PC-9 (cell line): ENCODE measurements at places on chromosomes 5 and 9. TPM values are rescaled to one million over a fixed set of nuclear protein-coding genes. Genes with fewer than 3 reads are reported as not detected.

DNA sequence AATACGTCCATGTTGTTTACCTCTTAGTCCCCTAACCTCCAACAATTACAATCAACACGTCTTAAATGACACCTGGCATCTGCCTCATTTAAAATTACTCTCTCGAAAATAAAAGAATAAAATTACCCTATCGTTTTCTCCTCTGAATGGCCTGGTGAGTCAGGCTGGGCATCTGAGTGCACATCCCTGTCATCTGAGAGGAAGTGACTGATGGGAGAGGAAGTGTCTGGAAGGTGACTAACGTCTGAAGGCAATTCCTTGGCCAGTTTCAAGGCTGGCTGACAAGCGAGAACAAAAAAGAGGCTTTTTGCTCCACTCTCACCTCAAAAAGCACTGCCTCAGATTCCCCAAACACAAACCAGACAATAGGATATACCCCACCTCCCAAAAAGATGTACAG, 57.7 kb downstream of the MAPKAP1 start:
- peak overlapping the region; percentile 85 for H3K27ac ChIP-seq
- H3K36me3 ChIP-seq = 0 out of 2 replicates have a peak, but pooled peaks cover 4% of the 10 kb centered on the region
- no peaks in the 10 kb centered on the region for H3K27me3 ChIP-seq
- no peak overlapping the region for H3K4me3 ChIP-seq
- DNase-seq = peak; percentile 74
- peaks cover 27% of the 10 kb centered on the region for H3K4me1 ChIP-seq

DNA sequence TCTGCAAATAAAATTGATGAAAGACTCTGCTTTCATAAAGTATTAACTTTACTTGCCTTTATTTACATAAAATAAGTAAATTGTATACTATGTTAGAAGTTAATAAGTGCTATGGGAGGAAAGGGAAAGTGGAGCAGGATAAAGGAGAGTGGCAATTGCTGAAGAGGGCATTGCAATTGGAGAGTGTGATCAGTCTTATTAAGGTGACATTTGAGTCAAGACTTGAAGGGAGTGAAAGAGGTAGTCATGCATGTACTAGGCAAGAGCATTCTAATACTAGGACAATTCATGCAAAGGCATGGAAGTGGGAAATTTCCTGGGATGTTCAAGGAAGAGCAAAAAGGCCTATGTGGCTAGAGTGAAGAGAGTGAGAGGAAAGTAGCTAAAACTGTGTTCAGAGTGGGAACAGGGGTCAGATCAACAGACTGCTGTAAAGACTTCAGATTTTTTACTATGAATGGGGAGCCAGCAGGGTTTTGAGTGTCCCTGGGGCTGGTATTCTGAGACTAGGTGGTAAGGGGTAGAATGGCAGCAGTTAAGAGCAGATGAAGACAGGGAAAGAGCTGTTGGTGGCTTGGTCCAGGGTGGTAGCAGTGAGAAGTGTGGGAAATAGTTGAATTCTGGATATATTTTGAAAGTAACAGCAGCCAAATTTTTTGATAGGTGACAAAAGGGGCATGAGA, 182.3 kb upstream of the RIOK2 start:
- H3K27ac ChIP-seq = no peak overlapping the region
- no peaks in the 10 kb centered on the region for H3K36me3 ChIP-seq
- no peak for DNase-seq
- no peaks in the 10 kb centered on the region for H3K4me1 ChIP-seq
- no peaks in the 10 kb centered on the region for H3K27me3 ChIP-seq

DNA sequence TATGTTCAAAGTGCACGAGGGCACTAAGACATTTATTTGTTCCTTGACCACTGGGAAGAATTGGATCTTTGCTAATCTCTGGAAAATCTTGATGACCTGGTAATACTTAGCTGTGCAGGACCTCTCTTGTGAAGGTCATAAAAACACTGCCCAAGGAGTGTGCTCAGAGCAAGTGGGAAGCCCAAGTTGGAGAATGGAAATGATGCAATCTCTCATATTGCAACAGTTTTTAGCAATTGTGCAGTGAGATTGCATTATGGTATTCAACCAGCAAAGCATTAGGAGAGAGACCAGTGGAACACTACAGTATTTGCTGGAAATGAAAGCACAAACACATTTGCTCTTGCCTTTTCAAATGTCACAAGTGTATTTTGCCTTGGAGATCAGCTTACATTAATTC, 34.5 kb downstream of the TXNDC8 start:
- H3K27me3 ChIP-seq = no peaks in the 10 kb centered on the region
- no peaks in the 10 kb centered on the region; the same call in 1 of the 2 replicates for H3K4me1 ChIP-seq
- DNase-seq = no peak
- no peak overlapping the region for H3K4me3 ChIP-seq
- no peaks in the 10 kb centered on the region for H3K36me3 ChIP-seq
- H3K27ac ChIP-seq = no peak overlapping the region; the same call in 1 of the 2 replicates

DNA sequence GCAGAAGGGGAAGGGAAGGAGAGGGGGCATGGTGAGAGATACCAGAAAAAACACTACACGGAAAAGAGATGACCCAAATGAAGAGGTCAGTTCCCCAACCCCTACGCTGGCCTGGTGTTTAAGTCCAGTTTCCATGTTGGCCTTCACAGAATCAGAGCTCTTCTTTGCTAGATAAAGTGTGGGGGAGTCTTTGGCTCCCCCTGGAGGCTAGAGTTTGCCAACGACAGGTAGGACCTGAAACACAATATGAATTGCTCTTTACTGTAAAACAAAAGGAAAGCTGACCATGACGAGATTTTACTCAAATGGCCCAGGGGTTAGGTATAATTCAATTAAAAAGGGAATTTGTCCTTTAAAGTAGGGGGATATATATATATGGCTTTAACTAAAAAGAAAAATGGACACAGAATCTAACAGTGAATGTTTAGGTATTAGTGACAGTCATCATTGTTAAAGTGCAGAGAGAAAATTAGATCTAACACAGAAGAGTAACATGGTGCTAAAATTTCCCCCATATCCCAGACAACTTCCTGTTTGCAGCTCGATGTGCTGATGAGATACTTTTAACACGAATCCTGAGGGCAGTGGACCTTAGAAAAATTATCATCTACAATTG, 92.0 kb downstream of the SV2C start:
- no peak overlapping the region for H3K27ac ChIP-seq
- no peak overlapping the region for H3K4me3 ChIP-seq
- H3K36me3 ChIP-seq = no peaks in the 10 kb centered on the region
- H3K27me3 ChIP-seq = no peaks in the 10 kb centered on the region

GRCh38 chr5:3365501-3366215, 230.0 kb upstream of the IRX1 start:
- no peaks in the 10 kb centered on the region for H3K36me3 ChIP-seq
- no peak for DNase-seq
- H3K27ac ChIP-seq = no peak overlapping the region
- H3K27me3 ChIP-seq = peaks cover 52% of the 10 kb centered on the region

GRCh38 chr5:107284822-107285525, 385.8 kb downstream of the EFNA5 start:
- DNase-seq = no peak
- H3K4me3 ChIP-seq = no peak overlapping the region
- H3K27ac ChIP-seq = no peak overlapping the region
- H3K4me1 ChIP-seq = no peaks in the 10 kb centered on the region
- H3K27me3 ChIP-seq = no peaks in the 10 kb centered on the region

- no peak overlapping the region for H3K4me3 ChIP-seq
- 0 out of 2 replicates have a peak, but pooled peaks cover 3% of the 10 kb centered on the region for H3K4me1 ChIP-seq
- H3K27ac ChIP-seq = no peak overlapping the region
- no peaks in the 10 kb centered on the region for H3K27me3 ChIP-seq
These were observed 39.5 kb upstream of the GLIS3 start for GRCh38 chr9:4339357-4339756.

GRCh38 chr9:74666625-74667316, 169.6 kb downstream of the RORB start:
- no peak overlapping the region for H3K4me3 ChIP-seq
- DNase-seq = no peak
- no peaks in the 10 kb centered on the region for H3K27me3 ChIP-seq
- H3K27ac ChIP-seq = no peak overlapping the region
- no peaks in the 10 kb centered on the region for H3K36me3 ChIP-seq

DNA sequence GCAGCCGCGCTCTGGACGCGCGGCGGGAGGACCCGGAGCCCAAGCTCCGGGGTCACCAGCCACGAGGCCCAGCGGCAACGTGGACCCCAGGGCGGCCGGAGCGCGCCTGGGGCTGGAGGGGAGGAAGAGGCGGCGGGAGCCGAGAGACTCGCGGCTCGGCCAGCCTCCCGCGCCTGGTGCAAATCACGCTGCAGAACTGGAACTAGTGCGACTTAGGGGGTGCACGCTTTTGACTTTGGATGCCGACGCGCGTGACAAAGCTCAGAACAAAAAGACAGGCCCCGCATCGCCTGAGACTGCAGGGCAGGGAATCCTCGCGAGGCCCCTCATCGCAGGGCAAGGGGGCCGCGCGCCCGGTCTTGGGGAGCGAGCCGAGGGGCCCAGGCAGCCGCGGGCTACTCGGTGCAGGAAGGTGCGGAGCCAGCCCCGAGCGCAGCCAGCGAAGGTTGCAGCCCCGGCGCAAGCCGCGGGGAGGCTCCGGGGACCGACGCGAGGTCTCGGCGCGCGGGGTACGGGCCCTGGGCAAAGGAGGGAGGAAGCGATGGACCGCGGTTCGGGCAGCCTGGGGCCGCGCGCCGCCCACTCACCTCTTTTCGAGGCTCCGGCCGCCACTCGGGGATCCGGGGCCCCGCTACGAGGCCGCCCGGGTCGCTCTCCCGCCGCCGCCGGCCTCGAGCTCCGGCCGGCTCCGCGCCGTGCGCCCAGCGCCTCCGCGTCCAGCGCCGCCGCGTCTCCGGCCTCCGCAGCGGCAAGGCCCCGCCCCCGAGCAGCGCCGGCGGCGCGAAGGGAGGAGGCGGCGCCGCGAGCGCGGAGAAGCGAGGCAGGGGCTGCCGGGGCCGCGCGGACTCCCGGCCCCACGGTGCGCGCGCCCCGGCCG, at the start of gene GOLM1:
TSS of gene GOLM1 (minus strand) at position 735 of the 877 bp plus-strand sequence. CDS start 20,238 bp downstream, outside the sequence.
- H3K27ac ChIP-seq = peak within 1 kb of the TSS; percentile 22; the same call in 1 of the 2 replicates
- peak within 1 kb of the TSS; percentile 85 for H3K4me3 ChIP-seq
- 0 out of 2 replicates have a peak, but pooled peaks cover 4% of the 10 kb centered on the region for H3K36me3 ChIP-seq
- H3K27me3 ChIP-seq = no peaks in the 10 kb centered on the region
- DNase-seq = peak; percentile 77

- no peak for DNase-seq
- H3K4me3 ChIP-seq = no peak overlapping the region
These were observed 226.3 kb downstream of the AOPEP start for GRCh38 chr9:94952565-94953373.

DNA sequence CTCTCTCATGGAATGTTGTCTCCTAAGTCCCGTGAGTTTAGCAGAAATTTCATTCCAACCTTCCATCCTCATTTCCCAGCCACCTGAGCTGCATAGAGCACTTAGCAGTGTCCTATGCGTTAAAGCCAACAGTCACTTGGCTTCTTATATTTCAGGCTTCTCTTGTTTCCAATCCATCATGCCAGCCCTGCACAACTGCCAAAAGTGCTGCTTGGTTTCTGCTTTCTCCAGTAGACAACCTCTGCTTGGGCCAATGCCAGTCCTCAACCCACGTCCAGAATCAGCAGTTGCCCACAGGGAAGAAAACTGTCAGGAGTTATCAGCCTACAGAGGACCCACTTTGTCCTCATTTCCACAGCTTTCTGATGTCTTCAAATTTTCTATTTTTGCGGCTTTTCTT, 42.5 kb downstream of the KCNIP1 start:
- no peak overlapping the region for H3K27ac ChIP-seq
- H3K4me1 ChIP-seq = no peaks in the 10 kb centered on the region
- H3K4me3 ChIP-seq = no peak overlapping the region

DNA sequence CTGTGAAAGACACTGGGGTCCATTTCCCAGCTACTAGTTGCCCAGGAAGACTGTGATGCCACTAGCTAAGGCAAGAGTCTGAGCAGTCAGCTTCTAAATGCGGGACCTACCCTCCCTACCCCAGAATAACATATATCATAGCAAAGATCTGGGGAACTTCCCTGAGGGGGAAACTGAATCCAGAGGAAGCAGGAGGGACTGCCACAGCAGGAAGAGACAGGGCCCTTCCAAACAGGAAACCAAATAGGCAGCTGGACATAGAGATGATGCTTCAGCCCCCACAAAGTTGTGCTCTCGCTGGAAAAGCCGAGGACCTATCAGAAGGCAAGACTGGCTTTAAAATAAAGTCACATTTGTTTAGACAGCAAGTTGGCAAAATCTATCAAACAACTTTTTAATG, 51.1 kb downstream of the KLHL3 start:
- DNase-seq = no peak
- H3K4me1 ChIP-seq = no peaks in the 10 kb centered on the region
- H3K36me3 ChIP-seq = no peaks in the 10 kb centered on the region
- no peaks in the 10 kb centered on the region for H3K27me3 ChIP-seq
- no peak overlapping the region for H3K4me3 ChIP-seq

GRCh38 chr5:44048276-44048984, 340.8 kb downstream of the FGF10 start:
- no peak for DNase-seq
- H3K4me3 ChIP-seq = no peak overlapping the region
- no peak overlapping the region for H3K27ac ChIP-seq
- no peaks in the 10 kb centered on the region for H3K36me3 ChIP-seq
- no peaks in the 10 kb centered on the region for H3K27me3 ChIP-seq
- H3K4me1 ChIP-seq = no peaks in the 10 kb centered on the region

- H3K27me3 ChIP-seq = peaks cover 80% of the 10 kb centered on the region
- no peaks in the 10 kb centered on the region for H3K36me3 ChIP-seq
- no peak overlapping the region for H3K27ac ChIP-seq
- no peaks in the 10 kb centered on the region for H3K4me1 ChIP-seq
These were observed 33.7 kb upstream of the FCN1 start for GRCh38 chr9:134951461-134951860.

DNA sequence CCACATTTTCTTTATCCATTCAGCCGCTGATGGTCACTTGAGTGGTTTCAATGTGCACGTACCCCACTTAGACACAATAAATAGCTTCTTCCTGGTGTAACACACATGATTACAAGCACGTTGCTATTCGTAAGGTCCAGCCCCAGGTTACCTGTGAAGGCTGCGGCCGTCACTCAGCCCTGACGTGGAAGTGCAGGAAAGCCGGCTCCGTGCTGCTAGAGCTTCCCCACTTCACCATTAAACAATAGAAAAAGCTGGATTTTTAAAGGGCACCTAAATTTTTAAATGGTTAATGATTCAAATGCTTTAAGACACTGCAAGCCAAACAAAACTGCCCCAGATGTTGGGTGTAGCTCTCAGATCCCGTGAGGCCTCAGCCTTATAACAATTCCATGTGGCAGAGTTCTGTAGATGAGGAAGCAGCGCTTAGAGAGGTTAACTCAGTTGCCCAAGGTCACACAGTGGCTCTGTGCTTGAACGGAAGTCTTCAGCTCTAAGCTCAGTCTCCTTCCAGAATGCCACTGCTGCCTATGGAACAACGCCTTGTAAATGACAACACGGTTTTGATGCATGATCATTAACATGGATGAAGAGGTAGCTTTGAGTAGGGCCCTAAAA, 125.7 kb downstream of the COL23A1 start:
- peaks cover 95% of the 10 kb centered on the region for H3K27me3 ChIP-seq
- no peak overlapping the region for H3K4me3 ChIP-seq

GRCh38 chr9:115404311-115404710, 286.4 kb upstream of the TNC start:
- H3K27me3 ChIP-seq = no peaks in the 10 kb centered on the region
- H3K4me3 ChIP-seq = no peak overlapping the region
- H3K36me3 ChIP-seq = no peaks in the 10 kb centered on the region
- no peak for DNase-seq
- H3K27ac ChIP-seq = no peak overlapping the region

The ORM2 gene
- total RNA-seq = not detected in 2 replicates

The WNK2 gene
- total RNA-seq = 44.6 and 61.3 TPM in 2 replicates

The PAEP gene
- total RNA-seq = not detected in 2 replicates

The CD180 gene
- not detected in 2 replicates for total RNA-seq

The AQP7 gene
- 0.59 TPM in 1 of 2 replicates, not detected in the other for total RNA-seq

The GOLGA1 gene
- total RNA-seq = 23.0 and 26.2 TPM in 2 replicates

The ARID3C gene
- not detected in 2 replicates for total RNA-seq

The GRPEL2 gene
- total RNA-seq = 32.4 and 36.9 TPM in 2 replicates

The POLR3G gene
- 3.9 and 4.4 TPM in 2 replicates for total RNA-seq

The CSF1R gene
- 0.72 and 0.95 TPM in 2 replicates for total RNA-seq

The SEMA6A gene
- not detected in 2 replicates for total RNA-seq
